Sciatic nerve (tissue), 2 donors: ENCODE measurements at places on chromosomes 2 and 18. TPM values are rescaled to one million over a fixed set of nuclear protein-coding genes. Genes with fewer than 3 reads are reported as not detected.
A peak's percentile ranks its signal among the peaks of the same experiment; 100 is the strongest.

GRCh38 chr18:76621782-76622495, 126.9 kb upstream of the ZNF516 start:
- DNase-seq: no peak

GRCh38 chr2:230798769-230799399, 65.9 kb upstream of the ITM2C start:
- DNase-seq: no peak

DNA sequence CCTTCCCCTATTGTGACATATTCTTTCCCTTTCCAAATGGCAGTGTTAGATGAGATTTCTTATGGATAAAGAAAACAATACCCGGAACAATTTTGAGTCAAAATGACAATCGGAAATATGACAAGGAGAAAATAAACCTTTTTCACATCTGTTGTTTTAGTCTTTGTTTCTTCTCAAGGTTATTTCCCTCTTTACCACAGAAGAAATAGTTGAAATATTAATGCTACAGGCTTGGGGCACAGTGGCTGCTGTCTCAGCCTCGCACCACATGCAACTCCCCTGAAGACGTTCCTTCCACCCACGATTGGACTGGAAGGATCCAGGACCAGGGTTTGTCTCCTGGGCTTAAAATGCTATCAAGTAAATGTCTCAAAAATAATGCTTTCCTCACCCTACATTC, 77.6 kb downstream of the FHOD3 start:
- no peak for DNase-seq

DNA sequence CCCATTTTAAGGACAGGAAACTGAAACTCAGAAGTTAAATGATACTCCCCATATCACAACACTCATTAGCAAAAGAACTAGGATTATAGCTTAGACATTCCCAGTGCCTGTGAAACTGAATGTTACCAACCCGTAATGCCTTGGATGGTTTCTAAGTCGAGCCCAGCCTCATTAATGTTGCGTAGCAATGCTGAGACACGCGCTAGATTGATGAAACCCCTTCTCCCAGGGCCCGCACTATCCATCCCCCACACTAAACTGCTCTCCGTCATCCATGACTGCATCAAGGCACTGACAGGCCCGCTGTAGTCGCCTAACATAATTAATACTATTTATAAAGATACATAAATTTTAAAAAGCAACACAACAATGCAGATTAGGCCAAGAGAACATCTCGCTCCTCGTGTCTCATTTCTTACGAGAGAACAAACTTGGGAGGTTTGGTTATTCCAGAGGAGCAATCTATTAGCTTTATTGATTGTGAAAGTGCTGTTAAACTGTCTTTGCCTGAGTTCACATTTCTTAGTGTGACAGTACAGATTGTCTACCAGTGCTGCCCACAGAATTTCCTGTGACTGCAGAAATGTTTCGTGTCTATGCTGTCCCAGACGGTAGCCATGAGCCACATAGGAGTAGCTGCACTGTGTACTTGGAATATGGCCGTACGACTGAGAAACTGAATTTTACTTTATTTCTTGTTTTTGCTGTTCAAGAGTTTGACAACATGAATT, 312.2 kb upstream of the RAB12 start:
- no peak for DNase-seq

- no peak for DNase-seq
These were observed 193.0 kb upstream of the RGPD4 start for GRCh38 chr2:107633580-107634147.

DNA sequence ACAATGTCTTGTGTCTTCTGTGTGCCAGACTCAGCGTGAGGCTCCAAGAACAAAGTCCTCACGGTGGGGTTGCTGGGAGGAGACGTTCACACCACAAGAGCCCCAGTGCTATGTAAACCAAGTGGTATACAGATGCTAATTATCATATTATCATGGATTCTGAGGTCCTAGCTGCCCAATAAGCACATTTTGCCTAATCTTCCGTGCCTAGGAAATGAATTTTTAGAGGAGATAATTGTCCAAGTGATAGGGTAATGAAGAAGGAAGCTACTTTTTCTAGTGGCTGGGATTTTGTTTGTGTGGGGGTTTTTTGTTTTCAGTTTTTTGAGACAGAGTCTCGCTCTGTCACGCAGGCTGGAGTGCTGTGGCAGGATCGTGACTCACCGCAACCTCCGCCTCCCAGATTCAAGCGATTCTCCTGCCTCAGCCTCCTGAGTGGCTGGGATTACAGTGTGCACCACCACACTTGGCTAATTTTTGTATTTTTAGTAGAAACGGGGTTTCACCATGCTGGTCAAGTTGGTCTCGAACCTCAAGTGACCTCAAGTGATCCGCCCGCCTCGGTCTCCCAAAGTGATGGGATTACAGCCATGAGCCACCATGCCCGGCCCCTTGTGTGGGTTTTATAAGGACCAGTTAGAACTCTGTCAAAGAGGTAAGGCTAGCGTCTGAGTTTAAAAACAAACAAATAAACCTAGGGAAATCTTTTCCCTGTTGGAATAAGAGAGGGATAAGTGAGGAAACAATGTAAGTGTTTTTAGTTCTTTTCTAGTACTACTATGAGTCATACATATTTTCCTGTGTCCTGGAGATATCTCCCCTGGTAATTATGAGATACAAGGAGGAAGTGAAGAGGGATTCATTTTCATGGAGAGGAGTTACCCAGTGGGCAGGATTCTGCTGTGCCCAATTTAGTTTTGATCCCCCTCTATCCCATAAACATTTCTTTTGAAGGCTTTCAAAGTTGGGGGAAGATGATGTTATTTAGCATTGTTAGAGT, 9.5 kb upstream of the SMAD7 start:
- no peak for DNase-seq

- no peak for DNase-seq
These were observed 91.9 kb upstream of the RASGRP3 start for GRCh38 chr2:33384599-33384961.

DNA sequence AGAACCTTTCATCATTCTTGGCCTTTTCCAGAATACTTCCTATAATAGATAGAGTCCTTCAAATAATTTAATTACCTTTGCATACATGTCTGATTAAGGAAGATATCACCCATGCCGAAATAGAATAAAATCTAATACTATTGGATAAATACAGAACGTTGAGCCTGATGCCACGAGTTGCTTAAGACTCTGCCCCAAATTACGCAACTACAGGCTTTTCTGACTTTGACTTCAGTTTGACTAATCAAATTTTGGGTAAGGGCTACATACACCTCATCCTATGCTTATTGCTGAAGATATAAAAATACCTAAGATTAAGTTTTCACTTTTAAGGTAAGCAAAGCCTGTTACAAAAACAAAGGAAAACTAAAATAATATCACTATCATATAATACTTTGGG, 1065.1 kb upstream of the NRXN1 start:
- DNase-seq: no peak

- no peak for DNase-seq
These were observed 28.6 kb upstream of the FAM136A start for GRCh38 chr2:70330476-70330875.

DNA sequence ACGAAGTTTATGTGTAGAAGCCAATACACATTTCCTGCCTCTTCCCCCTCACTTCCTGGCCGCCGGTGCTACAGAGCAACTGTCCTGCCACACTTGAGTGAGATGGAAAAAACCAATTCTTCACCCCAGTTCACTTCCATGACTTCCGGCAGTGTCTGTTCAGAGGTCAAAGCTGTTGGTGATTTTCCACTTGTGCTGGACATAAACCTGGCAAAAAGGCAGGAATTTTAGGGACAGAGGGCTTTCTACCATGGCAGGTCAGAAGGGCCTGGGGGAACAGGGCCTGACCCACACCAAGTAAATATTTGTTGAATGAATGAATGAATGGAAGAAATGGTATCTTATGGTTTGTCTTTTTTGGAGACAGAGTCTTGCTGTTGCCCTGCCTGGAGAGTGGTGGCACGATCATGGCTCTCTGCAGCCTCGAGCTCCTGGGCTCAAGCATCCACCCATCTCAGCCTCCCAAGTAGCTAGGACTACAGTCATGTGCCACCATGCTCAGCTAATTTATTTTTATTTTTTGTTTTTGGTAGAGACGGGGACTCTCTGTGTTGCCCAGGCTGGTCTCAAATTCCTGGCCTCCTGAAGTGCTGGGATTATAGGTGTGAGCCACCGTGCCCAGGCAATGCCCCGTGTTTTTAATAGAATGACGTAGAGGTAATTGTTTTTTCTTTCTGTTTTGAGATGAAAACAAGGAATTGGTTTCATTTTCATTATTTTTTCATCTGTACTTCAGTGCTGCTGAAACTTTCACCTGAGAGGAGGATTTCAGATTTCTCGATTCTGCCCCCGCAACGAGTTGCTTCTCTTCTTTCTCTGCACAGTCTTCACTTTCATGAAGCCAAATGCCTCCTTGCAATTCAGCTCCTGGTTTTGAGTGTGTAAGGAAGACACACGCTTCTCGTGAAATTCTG, 48.0 kb upstream of the LPIN2 start:
- DNase-seq: no peak

DNA sequence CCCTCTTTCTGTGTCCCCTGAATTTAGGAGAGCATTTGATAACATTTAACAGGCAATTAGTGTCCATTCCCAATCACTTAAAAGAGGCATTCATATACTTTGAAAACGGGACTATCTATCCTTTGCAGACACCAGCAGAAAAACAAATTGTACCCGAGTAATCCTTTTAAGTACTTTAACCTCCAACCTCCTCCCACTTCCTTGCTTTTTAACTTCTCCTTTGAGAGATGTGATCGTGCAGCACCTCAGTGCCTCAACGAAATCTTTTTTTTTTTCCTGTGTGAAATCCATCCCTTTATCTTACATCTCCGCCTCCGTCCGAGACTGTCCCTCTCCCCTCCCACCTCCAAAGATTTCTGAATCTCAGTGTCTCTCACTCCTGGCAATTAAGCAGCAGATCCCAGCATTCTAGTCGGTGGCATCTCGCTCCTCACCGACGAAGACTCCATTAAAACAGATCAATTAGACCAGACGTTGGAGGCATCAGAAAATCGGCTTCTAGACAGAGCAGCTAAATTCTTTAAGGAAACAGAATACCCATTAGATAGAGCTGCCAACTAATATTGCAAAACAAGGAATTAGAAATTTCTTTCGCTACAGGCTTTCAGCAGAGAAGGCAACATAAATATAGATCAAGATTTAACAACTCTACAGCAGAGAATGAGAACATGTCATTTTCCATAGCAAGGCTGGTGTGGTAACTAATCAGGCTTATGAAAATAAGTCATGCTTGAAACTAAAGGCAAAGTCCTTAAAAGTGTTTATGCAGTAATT, 1.9 kb upstream of the TMEFF2 start:
- no peak for DNase-seq

- DNase-seq: no peak
These were observed 66.0 kb upstream of the ITGA6 start for GRCh38 chr2:172361360-172361759.

DNA sequence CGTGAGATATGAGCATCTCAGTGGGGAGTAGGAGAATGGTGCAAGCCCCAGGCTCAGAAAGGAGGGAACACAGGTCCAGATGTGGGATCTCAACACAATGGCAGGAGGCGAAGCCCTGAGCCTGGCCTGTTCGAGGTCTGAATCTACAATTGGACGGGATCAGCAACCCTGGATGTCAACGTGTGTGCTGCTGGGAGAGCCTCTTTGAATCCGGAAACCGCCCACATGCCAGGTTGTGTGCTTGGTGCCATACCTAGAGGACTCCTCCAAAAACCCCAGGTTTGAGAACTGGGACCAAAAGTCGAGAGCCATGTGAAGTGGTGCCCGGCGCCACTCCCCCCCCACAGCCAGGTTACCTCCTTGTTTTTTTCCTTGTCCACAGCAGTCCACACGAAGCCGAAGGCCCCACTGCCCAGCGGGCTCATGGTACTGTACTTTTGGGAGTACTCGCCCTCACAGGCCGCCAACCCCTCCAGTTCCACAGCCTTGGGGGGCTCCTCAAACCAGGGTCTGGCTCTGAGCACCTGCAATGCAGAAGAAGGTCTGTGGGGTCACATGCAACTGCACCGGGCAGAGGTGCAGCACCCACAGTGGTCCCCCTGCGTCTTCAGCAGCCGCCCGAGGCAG, 20.4 kb upstream of the MTERF4 start:
- peak; percentile 42 for DNase-seq

- no peak for DNase-seq
These were observed 10.0 kb downstream of the ADD2 start for GRCh38 chr2:70757966-70758365.

- no peak for DNase-seq
These were observed 29.9 kb upstream of the SELENOI start for GRCh38 chr2:26316041-26316440.

GRCh38 chr2:62300925-62301324, 105.0 kb downstream of the B3GNT2 start:
- no peak for DNase-seq

- peak; percentile 62 for DNase-seq
These were observed 56.9 kb downstream of the COL4A4 start for GRCh38 chr2:227106845-227107759.

DNA sequence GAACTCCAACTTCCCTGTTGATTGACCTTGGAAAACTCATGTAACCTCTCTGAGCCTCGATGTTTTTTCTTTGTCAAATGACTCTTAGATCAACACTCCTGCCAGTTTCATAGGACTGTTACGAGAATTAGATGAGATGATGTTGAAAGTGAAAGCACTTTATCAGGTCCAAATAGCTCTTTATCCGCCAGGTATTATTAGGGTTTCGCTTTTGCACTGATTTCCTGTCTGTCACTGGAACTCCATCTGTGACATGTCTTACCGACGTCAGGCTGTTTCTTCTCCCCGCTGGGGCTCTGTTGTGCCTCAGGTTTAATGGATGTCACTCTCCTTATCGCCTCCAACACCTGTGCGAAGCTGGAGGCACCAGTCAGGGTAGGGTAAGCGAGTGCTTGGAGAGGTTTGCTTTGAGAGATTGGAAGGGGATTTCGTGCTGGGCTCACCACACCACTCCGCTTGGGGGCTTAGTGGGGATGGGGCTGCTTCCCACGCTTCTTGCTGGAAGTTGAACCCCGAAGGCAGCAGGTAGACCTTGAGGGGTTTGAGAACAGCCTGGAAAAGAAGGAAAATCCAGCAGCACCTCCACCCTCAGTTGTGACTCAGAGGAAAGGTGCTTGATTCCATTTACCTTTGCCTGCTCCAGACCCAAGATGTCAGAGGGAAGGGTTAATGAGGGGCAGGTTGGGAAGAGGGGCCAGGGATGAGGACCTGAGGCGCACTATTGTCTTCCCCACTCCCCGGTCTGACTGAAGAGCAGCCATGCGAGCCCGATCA, 4.3 kb downstream of the GAD1 start:
- DNase-seq: no peak

- DNase-seq: no peak
These were observed 181.5 kb upstream of the ITGA4 start for GRCh38 chr2:181275643-181276070.

- DNase-seq: no peak
These were observed 45.1 kb downstream of the DPYSL5 start for GRCh38 chr2:26892922-26893524.

Gene SKOR2
- not detected for total RNA-seq

Gene UGT1A4
- not detected for total RNA-seq

Gene RNU2-63P
- total RNA-seq: 10.3 TPM

Gene EPC2
- 47.0 TPM for total RNA-seq

Gene CD207
- total RNA-seq: 1.4 TPM
